Urinary bladder (tissue), 4 donors: ENCODE measurements at places on chromosomes 1 and 21.

DNA sequence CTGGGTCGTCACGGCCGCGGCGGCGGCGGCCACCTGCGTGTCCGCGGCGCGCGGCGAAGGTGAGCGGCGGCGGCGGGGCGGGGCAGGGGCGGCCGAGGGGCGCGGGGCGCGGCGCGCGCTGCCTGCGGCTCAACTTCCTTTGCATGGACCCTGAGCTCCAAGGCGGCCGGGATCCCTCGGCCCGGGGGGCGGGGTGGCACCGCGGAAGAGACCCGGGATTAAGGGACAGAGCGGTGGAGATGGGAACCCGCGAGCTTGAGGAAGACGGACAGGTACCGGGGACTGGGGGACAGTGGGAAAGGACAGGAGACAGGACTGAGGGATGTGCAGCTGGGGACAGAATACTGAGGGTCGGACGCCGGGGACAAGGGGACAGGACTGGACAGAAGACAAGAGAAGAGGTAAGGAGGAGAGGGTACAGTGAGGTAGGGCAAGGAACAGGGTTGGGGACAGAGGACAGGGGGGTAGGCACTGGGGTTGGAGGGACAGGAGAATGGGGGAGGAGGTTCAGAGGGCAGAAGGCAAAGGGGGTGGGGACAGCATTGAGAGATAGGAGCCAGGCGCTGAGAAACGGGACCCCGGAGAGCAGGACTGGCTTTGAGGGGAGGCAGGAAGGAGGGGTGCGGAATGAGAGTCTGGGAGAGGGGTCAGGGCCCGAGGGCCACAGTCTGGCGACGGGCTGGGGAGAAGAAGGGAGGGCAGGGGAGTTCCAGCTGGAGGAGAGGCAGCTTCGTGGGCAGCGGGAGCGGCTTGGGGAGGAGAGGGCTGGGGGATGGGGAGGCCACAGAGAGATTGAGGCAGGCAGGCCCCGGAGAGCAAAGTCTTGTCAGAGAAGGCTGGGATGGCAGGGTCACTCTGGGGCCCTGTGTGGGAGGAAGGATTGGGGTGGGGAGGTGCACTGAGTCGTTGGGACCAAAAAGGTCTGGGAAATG is 648 bp downstream of the EPHA8 start:
- DNase-seq, result no peak

- no peak for DNase-seq
These were observed 9.2 kb downstream of the ALDH4A1 start for GRCh38 chr1:18893120-18893519.

DNA sequence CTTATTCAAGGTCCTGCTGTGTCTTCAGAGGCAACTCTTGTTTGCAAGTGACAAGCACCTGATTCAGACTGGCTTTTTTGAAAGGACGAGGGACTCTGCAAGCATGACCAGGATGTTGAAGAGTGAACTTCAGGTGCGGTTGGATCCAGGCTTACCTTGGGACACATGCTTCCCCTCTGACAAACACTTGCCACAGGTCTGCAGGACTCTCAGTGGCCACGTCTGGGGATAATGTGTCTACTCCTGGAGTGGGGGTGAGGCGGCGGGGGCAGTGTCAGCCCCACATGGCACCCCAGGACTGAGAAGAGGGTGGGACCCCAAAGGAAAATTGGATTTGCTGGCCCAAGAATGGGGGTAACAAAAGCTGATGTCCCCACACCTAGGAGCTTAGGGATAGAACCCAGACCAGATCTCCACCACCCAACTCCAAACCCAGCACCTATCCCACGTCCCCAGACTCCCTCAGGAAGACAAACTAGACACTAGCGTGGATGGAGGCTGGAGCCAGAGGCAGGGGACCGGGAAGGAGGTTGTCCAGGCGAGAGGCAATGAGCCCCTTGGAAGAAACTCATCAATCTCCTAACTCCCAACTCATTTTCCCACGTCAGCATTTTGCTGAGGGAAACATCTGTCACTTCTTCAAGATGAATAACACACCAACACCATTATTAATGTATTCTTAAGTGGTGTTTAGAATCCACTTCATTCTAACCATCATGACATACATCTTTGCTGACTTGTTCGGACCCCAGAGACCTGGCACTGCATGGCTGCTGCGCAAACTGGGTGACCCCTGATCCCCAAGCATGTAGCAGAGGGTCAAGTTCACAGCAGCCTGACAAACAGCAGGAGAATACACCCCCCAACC is 32.0 kb upstream of the LAPTM5 start:
- DNase-seq, result no peak

DNA sequence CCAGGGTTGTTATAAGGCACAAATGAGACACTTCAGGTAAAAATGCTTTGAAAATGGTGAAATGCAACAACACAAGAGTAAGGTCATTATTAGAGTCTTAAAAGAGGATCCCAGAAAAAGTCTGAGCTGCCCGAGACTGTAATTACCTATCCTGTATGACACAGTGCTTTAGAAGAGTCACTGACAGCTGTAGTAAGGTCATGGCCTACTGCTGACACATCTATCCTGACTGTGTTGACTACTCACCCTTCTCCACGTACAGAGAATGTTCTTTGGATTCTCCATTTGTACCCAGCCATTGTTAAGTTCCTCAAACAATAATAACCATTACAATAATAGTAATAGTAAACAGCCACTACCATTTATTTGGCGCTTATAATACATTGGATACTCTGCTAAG is 104.4 kb downstream of the CACHD1 start:
- no peak for DNase-seq

GRCh38 chr1:226074046-226074445 is 11.5 kb downstream of the H3-3A start:
- no peak for DNase-seq
